Dorsolateral prefrontal cortex (tissue), 122 donors: ENCODE measurements at places on chromosomes 3 and 15. TPM values are rescaled to one million over a fixed set of nuclear protein-coding genes. Genes with fewer than 3 reads are reported as not detected.

DNA sequence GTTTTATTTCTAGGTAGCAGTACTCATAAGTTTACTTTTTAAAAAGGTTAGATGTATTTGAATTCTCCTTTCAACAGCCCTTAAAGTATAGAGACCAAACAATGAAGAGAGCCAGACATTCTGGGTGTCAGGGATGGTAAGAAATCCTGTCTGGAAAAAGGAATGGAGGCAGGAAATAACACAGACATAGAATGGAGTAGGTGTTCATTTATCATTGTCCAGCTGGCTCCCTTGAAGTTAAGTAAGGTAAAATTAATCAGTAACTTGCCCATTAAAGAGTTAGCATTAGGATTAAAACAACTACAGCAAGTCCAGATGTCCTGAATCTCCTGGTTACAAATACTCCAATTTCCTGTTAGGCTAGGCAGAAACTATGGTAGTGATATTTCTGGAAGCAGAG, 13.5 kb upstream of the SUCNR1 start:
- no peak for DNase-seq

GRCh38 chr15:52737720-52738119, 52.4 kb downstream of the ONECUT1 start:
- no peak for DNase-seq

GRCh38 chr3:27310688-27311087, 58.5 kb downstream of the NEK10 start:
- no peak for DNase-seq

- DNase-seq, result no peak
Measured at GRCh38 chr15:69897471-69898237, 200.1 kb downstream of the TLE3 start.

The KLHL18 gene
- total RNA-seq, result 40.1 TPM

DNA sequence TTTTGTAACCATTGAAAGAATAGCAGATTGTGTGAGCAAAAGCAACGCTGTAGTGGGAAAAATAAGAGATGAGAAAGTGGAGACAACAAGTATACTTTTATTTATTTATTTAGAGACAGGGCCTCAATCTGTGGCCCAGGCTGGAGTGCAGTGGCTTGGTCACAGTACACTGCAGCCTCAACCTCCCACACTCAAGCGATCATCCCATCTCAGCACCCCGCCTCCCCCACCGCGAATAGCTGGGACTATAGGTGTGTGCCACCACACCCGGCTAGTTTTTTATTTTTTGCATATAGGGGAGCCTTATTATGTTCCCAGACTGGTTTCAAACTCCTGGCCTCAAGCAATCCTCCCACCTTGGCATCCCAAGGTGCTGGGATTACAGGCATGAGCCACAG, 1.6 kb upstream of the GLCE start:
- no peak for DNase-seq

DNA sequence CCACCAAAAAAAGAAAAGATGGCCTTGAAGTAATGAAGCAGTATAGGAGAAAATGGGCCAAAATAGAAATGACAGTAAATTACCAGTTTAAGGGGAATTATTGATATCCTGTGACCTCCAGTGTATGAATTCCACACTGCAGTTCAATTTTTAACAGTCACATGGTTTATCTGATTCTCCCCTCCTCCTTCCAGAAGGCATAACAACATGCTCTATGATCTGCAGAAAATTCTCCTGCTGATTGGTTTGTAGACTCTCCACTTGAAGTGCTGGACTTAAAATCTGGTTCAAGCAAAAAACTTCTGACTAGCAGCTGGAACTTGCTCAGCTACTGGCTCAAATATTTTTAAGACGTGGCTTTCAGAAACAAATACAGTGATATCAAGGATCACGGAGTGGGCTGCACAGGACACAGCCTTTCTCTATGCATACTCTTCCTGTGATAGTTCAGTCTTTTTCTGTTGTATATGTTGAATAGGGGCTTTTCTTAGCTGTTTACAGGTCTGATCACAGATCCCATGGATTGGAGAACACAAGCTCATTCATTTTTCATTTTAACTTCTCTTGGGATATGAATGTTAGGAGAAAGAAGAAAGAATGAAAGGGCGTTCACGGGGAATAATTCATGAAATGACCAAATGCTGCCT, 211.5 kb downstream of the LSAMP start:
- DNase-seq, result no peak

- DNase-seq, result no peak
Measured at GRCh38 chr3:9291821-9292410, 42.5 kb upstream of the SRGAP3 start.

DNA sequence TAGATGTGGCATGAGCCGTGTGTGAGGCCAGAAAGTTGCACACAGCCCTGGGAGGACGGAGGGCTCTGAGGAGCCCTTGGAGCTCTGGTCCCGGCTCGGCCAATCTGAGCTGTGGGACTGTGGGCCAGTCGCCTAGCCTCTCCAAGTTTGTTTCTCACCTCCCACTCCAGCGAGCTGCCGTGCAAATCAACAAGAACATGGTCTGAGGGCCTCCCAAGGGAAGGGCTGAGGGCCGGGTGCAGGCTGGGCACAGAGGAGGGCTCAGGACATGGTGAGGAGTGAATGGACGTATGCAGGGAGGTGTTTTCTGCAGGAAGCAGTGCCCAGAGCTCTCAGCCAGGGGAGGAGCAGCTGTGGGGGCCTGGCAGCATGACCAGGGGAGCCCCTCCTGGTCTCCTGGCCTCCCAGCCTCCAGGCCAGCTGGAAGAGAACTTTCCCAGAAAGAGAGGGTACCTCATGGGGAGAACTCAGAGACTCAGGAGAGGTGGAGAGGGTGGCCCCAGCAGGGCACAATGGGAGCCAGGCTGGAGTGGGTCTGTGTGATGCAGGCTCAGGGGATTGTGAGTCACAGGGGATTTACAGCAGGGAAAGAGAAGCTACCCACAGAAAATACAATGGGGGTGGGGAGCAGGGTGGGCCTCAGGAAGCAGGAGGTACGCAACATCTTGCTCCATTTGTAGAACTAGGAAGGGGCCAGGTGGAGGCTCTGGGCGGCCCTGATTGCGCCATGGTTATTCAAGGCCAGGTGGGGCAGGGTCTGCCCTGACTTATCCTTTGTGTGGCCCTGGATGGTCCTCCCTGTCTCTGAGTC, 24.8 kb downstream of the PSTPIP1 start:
- DNase-seq, result no peak

The CA12 gene
- total RNA-seq, result 3.3 TPM

DNA sequence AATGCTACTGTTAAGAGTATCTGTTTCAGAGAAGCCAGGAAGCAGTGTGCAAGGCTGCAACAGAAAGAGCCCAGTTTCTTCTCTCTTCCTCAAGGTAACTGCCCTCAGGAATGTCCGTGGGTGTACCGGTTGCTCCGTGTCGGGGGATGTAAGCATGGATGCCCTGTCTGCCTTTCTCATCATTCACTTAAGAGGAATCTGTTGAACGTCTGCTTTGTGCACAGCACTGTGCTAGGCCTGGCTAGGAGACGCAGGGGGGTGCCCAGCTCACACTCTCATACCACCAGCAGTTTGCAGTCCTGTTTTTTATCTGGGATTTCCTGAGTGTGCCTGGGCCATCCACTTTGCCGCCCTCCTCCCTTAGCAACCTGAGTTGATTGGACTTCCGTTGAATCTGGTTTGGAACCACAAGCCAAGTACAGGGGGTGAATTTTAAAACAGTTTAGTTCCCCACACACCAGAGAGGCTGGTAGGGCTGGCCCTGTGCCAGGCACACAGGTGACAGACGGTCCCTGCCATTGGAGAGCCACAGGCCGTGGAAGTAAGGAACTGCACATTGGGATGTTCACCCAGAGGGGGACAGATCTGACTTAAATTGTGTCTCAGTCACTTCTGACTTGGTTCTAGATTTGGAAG, 11.2 kb downstream of the BOC start:
- DNase-seq, result no peak
